ENCODE measurements at places on chromosomes 5 and 9.
A peak's percentile ranks its signal among the peaks of the same experiment; 100 is the strongest.

DNA sequence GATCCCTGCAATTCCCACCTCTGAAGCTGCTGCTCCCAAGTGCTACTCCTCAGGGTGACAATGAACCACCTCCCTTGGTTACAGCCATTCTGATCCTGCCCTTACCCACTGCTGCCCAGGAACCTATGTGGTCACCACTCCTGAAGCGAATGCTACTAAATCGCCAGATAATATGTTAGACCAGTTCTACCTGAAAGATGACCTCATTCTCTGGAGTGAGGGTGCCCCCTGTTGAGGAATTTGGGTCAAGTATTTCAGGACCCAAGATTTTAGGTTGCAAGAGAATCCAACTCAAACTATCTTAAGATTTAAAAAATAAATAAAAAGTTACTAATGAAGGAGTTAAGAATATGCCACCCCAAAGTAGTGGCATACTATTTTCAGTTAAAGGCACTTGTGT lies 5.8 kb upstream of the SNAPC3 start:
- DNase-seq = no peak

GRCh38 chr5:122007546-122007945 lies 45.8 kb downstream of the SRFBP1 start:
- peak; percentile 60 for DNase-seq

DNA sequence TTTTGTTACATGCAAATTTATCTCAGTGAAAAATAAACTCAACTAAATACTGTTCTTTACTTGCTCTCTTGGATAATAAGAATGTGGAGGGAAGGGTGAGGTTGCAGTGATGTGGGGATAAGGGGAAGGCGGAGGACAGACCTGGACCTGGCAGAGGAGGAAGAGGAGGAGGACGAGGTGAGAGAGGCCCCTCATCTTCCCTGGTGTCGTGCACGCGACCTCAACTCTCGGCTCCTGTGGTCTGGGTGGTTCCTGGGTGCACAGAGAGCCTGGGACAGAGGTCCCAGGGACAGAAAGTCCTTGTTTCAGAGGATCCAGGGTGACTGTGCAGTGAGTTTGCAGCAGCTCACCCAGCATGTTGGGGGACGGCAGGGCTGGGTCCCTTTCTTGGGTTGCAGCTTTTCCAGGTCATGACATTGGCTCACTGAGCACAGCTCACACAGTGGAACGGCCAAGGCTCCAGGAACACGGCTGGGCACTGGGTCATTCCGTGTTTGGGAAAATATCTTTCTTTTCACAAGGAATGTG lies 37.7 kb upstream of the LPCAT1 start:
- DNase-seq = peak; percentile 26

DNA sequence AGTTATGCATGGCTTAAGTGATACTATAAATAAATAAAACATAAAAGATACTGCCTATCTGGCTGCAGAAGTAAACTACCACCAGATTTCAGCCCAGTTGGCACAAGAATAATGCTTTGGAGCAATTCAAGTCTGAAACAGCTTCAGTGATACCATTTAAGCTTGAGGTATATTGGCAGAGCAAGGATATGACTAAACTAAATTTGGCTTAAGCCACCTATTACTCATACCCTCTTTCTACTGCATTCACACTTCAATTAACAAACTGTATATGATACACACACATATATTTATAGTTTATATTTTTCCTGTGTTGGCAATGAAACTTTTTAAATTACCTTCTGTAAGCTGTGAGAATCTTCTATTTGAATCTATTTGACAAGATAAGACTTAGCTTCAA lies 431.9 kb downstream of the ANXA1 start:
- DNase-seq = no peak

GRCh38 chr9:77965445-77966123 lies 66.0 kb downstream of the GNAQ start:
- no peak for DNase-seq

DNA sequence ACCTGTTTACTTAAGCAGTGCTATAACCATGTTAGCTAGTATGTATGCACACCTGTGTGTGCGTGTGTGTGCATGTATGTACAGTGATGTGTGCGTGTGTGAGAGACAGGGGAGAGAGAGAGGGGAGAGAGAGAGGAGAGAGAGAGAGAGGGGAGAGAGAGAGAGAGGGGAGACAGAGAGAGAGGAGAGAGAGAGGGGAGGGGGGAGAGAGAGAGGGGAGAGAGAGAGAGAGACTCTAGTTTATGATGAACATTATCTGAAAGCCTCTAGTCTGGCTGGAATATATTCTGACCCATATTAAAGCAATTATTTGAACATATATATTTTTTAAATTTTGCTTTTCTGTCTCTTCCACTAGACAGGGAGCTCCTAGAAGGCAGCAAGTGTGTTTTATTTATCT lies 117.5 kb upstream of the CPEB4 start:
- DNase-seq = no peak

DNA sequence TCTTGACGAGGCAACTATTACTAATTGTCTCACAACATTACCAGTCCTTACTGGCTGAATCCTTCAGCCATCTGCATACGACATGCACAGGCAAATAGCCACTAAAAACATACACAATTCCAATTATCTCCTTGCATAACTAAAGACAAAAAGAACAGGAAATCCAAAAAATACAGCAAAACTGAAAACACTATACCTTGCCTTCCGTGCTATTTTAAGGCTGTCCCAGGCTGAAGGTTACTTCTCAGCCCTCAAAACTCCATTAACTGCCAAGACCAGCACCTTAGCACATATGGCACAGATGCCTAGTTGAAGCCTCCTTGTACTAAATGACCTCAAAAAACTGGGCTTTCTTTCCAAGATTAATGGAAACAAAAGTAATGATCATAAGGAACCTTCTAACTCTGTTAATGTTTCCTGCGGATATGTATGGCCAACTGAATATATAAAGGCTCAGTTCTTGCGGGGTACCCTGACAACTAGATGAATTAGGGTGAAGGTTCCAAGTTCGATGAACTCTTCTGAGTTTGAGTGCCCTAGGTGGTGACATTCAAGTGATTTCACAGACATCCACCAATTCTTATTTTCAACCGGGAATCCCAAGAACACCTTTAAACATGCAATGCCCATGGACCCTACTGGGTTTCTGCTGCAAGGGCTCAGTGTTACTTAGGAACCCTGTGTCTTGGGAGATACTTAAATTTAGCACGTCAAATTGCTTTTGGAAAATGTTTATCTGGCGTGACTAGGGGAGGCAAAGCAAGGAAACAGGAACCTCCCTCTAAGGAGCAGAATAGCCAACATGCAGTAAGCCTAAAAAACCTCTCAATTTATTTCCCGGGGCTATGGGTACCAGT lies 455.3 kb downstream of the RAB3C start:
- no peak for DNase-seq

DNA sequence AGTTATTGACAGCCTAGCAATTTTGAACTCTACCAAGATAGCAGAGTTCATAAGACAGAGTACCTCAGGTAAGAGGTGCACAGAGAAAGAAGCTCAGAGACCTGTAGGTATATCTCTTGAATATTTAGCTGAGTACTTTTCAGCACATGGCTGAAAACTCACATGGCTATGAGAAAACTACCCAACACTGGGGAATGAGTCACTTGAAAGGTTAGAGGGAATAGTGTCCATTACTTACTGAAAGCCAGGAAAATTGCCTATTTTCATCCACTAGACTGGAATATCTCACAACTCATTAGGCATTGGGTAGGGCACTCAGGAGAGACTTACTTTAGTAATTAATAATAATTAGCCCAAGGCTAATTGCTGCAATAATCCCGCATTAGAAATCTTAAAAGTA lies 8.3 kb downstream of the TSLP start:
- no peak for DNase-seq

GRCh38 chr5:132675936-132676689 lies 2.3 kb downstream of the IL4 start:
- DNase-seq = no peak

- no peak for DNase-seq
These were observed 8.5 kb downstream of the TAL2 start for GRCh38 chr9:105670775-105671174.

DNA sequence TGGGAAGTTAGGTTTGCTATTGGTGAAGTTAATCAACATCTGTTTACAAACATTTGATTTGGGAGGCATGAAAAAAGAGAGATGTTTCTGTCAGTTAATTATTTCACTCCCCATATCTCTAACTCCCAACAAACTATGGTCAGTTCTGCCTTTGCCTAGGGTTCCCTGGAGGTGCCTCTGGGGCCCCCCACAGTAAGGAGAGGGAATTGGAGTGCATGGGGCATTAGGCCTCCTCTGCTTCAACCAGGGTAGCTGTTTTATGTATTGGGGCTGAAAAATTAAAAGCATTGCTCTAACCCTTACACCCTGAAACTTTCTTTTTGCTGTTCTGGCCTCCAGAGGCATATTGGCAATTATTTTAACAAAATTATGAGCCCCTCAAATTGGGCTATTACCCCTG lies 32.3 kb downstream of the RUSC2 start:
- no peak for DNase-seq

- DNase-seq = no peak
These were observed 423.3 kb downstream of the TLE1 start for GRCh38 chr9:81266086-81266485.

DNA sequence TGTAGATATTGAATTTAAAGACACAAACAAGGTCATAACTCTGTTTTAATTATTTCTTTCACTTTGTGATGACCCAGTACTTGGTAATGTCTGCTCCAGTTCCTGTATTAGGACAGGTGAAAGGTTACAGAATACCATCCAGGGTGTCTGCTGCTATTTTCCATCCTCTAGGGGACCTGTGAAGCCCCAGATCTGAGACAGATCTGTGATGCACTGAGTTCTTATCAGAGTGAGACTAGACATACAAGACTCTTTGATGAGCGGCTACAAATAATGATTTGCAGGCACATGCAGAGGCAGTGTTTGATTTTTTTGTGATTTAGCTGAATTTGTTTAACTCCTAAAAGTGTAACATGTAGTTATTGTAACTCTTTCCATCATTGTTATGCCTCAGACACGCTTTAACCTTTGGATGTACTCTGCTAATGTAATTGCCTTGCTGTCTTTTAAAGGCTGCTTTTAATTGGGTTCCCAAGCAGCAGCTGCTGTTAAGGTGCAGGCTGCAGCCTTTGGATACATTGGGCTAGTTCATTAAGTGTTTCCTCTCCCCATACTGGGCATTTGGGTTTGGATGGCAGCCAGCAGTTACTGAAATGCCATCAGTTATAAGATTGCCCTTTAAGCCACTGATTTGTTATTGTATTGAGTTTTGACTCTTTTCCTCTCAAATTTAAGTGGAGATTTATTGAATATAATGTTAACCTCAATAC lies 63.3 kb downstream of the RASGRF2 start:
- no peak for DNase-seq

DNA sequence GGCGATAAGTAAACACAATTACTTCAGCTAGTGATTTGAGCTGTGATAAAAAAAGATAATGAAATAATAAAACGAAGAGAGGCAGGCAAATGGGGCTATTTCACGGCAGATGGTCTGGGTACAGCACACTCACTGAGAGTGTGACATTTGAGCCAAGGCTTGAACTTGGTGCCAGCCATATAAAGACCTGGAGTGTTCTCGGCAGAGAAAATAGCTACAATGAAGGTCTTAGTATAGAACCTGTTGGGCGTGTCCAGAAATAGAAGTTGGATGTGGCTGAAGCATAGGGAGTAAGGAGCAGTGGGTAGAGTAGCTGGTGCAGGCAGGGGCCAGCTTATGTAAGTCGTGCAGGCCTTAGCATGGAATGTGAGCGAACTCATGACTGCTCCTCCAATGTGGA lies 660.3 kb upstream of the WWC1 start:
- DNase-seq = no peak

DNA sequence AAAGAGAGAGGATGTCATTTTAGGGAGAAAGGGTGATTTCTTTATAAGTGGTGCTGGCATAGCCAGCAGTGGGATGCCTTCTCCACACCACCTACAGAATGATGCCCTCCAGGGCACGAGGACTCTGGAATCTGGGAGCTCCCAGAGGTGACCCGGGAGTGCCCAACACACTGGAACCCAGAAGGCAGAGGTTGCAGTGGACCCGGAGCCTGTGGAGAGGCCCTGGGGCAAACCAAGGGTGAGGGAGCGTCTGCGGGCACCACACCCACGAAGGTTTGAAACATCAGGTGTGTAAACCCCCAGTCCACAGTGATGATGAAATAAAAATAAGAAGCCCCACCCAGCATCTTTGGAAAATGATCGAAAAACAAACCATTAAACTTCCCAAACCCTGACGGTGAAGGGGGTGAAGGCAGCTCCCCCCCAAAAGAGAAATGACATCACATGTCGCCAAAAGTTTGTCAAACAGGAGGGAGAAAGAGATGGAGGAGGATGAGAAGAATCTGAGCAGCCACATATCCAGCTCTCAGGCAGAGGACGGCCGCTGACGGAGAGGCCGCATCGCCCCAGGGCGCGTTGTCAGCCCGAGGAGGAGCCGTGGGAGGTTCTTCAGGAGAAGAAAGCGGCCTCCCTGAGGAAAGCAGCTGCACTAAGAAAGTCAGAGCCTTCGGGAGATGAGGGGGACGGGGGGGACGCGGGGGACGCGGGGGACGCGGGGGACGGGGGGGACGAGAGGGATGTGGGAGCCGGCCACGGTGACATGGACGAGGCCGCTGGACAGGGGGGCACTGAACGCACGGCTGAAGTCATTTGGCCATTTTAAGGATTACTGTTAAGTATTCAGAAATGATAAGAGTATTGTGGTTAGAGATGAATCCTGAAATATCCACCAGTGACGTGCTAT lies 43.1 kb upstream of the NSMF start:
- DNase-seq = no peak

GRCh38 chr5:66864240-66864884 lies 268.2 kb downstream of the MAST4 start:
- no peak for DNase-seq

DNA sequence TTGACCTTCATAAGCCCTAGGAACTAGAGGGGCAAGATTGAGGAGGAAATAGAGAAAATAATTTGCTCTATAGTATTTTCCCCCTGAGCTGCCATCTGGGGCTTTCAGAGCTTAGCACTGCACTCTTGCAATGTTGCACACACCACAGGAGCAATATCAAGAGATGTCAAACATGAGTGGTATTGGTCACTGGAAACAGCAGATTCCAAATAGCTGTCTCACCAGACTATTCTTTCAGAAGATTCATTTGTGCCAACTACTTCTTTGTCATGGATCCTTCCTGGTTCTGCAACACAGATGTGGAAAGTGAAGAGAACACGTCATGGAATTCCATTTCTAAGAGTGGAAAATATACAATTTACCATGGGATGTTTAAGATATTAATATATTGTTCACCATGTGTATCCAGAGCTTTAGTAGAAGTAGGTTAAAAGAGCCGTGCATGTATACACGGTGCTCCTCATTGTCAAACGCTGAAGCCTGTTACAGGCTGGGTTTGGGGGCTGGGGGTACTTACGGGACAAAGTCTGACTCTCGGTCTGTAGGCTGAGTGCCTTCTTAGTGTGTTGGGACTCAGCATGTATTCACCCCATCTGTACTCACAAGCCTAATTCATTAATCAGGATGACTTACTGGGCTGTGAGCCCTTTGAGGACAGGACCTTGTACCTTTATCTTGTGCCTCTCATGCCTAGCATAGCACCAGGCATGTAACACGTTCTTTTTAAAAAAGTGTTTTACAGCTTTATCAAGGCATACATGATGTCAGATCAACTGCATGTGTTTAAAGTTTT lies 31.4 kb upstream of the GDNF start:
- no peak for DNase-seq

GRCh38 chr5:78429332-78429980 lies 69.0 kb downstream of the SCAMP1 start:
- no peak for DNase-seq

- no peak for DNase-seq
These were observed 94.3 kb downstream of the PCDH1 start for GRCh38 chr5:141783947-141784296.

Measured in left forelimb (tissue), 1 donor.